BE2C (cell line): ENCODE measurements at places on chromosomes 4 and X.
A peak's percentile ranks its signal among the peaks of the same experiment; 100 is the strongest.

GRCh38 chrX:71000139-71000538, 68.0 kb downstream of the SNX12 start:
- no peak for DNase-seq

GRCh38 chr4:15754323-15754722, 23.8 kb upstream of the CD38 start:
- DNase-seq = no peak

- DNase-seq = no peak
Observed at GRCh38 chrX:13669246-13669737, 16.4 kb downstream of the TCEANC start.

GRCh38 chr4:174580597-174580996, 58.3 kb upstream of the HPGD start:
- DNase-seq = no peak

DNA sequence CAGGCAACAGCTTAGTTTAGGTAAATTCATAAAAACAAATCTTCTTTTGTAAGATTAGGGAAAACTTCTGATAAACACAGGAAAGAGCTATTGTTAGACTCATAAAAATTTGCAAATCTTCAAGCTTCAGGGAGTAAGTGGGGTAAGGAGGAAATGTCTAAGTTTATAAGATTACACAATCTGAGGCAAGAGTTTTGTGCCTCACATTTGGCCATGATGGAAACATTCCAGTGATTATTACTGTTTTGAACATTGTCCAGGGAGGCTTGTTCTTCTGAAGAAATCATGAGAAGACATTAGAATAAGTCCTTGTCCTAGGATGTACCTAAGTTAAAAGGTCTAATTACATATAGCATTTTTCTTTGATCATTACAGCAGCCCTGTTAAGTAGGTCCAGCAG, 72.8 kb downstream of the MAOB start:
- DNase-seq = no peak

DNA sequence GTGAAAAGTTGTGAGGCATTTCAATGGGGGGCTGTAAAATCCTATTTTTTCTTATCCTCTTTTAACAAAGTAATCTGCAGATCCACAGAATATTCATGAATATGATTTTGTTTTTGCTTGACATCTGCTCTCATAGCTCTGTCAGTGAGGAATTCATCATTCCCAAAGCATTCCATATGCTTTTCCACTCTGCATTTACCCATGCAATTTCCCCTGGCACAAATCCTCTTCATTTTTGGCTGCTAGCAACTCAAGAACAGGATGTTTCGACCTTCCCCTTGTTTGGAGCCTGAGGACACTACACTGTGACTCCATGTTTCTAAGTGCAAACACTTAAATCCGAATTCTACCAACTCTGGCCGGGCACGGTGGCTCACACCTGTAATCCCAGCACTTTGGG, 48.5 kb downstream of the KLHL15 start:
- no peak for DNase-seq

GRCh38 chr4:73021634-73022033, 47.9 kb downstream of the COX18 start:
- peak; percentile 27 for DNase-seq

DNA sequence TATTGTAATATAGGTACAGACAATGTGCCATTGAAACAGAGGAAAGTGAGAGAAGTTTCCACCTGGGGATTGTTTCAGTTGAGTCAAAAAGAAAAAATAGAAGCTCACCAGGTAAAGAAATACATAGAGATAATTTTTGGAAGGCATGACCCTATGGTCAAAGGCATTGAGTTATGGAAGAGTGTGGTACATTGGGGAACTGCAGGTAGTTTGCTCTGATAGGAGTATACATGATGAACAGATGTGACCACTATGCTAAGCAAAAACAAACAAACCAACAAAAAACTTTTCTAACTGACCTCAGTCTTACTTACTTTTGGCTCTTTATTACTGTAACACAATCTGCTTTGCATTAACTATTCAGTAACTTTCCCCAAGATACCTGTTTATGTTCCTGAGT, 85.9 kb downstream of the UGT8 start:
- no peak for DNase-seq

DNA sequence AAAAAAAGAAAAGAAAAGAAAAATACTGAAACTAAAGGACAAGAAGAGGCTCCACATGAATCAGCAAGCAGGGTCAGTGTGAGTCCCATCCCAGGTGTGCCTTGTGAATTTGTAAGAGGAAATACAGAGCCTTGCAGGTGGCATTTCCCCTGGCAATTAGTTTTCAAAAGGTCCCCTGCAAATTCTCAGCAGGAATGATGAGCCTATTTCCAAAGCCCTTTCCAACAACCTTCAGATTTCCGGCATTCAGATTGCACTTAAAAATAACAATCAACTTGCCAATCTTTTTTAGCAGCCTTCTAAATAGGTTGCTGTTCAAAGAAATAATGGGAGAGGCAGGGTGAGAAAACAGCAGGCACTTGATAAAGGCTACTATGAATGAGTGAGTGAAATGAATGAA, 66.4 kb upstream of the OR13H1 start:
- DNase-seq = no peak

GRCh38 chr4:15653864-15654592, 1.1 kb downstream of the FBXL5 start:
- peak; percentile 32 for DNase-seq

GRCh38 chrX:105820247-105820646, 2.1 kb upstream of the NRK start:
- DNase-seq = no peak

GRCh38 chr4:168478868-168479267, 1.4 kb downstream of the DDX60L start:
- no peak for DNase-seq

DNA sequence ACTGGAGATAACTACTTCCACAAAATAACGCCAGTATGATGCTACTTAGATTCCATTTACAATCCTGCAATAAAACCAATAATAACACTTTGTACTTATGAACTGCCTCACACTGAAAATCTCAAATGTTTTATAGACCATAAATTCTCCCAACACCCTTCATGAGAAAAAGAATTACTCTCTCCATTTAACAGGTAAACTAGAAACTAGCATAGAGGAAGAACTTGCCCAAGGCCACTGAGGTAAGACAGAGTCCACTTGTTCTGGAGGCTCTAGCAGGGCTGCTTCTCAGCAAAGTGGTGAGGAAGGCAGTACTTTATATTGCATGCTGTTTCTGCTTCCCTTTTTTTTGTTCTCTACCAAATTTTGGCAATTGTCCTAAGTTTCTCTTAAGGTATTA, 11.5 kb upstream of the BMP3 start:
- no peak for DNase-seq
